Stimulated activated CD8-positive, alpha-beta memory T cell treated with anti-CD3 and anti-CD28 coated beads, Interleukin-12 subunit alpha, Interleukin-12 subunit beta, amount 100 ng/mL, for 1 hour (primary cell): ENCODE measurements at places on chromosomes 4 and X.

GRCh38 chr4:15158406-15159091 is 156.3 kb downstream of the CPEB2 start:
- DNase-seq, result no peak

GRCh38 chrX:55816023-55816422 is 98.5 kb downstream of the RRAGB start:
- no peak for DNase-seq

GRCh38 chr4:87017580-87018342 is 83.0 kb downstream of the AFF1 start:
- no peak for DNase-seq

GRCh38 chrX:72714478-72714916 is 391 bp upstream of the PHKA1 start:
- DNase-seq, result no peak

DNA sequence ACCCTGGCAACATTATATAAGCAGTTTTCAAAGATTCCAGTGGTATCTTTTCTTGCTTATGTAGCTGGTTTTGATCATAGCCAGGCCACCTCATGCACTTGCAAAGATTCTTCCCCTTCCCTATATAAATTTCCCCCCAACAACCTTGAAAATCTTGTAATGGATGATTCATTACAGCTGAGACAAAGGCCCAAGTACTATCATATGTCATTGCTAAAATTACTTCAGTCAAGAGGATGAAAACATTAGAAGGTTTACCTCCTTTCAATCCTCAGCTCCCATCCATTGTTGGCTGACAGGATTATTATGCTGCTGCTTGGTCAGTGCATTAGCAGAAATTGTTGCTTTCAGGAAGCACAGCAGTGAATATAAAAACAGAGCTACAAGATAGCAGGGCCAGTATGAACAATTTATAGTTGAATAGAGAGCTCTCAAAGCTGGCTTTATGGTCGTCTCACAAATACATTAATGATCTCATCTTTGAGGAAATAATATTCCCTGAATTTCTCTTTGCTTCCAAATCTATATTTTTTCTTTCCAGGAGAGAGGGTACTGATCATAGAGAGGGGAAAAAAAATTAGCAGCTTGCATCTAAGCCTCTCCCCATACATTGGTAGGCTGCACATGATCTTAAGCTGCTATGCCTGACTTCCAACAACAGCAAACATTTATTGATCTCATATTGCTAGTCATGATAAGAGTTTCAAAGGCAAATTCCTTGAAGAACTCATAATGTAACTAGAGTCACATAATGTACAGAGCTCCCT is 7.7 kb upstream of the ARHGEF38 start:
- no peak for DNase-seq

- DNase-seq, result no peak
Measured at GRCh38 chr4:57040510-57040909, 61.8 kb downstream of the POLR2B start.

DNA sequence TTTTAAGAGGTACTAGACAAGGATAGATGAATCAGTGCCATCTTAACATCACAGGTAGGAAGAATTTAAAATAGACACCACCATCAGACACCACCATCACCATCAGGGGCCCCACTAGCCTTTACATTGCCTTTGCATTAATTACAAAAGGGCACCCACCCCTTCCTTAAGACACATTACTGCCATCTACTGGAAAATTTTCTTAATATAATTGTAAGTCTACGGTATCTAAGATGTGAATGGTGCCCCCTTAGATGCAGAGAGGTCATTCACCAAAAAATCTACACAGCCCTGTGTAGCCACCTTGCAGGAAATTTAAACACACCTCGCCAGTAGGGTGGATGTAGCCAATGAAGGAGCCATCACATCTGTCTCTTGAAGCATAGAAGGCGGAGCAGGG is 184.1 kb downstream of the MID1IP1 start:
- DNase-seq, result no peak

- no peak for DNase-seq
Measured at GRCh38 chr4:156983366-156983765, 11.8 kb upstream of the PDGFC start.

DNA sequence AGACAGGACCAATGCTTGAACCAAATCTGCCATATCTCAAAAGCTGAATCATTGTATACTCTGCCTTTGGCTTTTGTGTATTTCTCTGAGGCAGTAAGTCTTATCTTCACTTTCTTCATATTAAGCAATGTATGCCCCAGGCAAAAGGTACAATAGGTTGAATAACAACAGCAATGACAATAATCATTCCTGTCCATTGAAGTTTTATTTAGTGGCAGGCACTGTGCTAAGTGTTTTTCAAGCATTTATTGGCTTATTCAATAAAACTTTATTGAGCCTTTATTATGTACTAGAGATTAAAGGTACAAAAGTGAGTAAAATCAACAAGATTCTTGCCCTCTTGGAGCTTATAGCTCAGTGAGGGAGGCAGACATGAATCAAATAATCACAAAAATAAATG is 8.2 kb upstream of the CASK start:
- no peak for DNase-seq

DNA sequence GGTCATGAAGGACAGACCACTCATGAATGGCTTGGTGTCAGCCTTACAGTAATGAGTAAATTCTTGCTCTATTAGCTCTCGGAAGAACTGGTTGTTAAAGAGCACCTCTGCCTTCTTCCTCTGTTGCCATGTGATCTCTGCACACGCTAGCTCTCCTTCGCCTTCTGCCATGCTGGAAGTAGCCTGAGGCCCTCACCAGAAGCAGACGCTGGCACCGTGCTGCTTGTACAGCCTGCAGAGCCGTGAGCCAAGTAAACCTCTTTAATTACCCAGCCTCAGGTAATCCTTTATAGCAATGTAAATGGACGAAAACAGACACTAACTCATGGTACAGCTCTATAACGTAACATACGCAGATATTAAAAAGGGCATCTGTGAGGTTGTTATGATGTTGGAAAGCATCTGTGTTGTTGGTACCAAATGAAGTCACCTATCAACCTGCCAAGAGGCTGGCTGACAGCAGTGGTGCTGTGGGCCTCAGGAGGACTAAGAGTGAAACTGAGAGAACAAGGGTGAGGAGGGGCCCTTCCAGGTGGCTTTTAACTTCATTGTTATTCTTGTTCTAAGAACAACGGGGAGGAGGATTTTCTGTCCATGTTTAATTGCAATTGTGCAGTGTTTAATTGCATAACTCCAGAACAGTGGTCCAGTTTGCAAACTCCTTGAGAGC is 69.2 kb downstream of the CRMP1 start:
- DNase-seq, result no peak

- DNase-seq, result no peak
Measured at GRCh38 chrX:40151211-40152172, 53.7 kb upstream of the BCOR start.

DNA sequence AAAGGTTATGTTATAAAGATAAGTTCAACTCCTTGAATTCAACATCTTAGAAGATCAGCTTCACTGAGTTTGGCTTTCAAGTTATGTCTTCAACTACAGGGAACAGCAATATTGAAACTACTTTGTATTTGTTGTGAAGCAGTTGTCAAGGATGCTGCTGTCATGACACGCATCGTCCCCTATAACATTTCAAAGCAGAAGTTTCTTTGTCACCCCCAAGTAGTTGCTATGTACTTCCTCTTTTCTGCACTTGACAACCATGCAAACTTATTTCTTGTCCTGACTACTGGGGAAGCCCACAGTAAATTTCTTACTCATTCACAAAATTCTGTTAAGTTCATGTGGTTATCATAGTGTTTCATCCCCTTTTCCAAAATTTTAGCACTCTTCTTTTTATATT is 14.3 kb downstream of the ANTXR2 start:
- DNase-seq, result peak; percentile 24

DNA sequence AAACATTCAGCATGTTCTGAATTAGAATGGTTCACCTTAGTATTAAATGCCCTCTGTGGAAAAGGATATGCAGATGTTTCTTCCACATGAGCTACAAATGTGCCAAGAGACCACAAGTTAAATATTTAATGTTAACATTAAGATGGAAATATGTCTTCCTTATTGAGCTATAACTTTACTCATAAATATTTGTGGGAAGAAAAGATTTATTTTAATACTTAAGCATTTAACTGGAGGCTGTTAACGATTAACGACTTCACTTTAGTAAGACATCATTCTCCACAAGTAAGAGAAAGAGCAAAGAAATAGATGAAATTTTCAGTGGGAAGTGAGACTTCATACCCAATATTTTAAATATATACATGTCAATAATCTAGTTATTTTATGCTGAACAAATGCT is 1046.0 kb upstream of the GRID2 start:
- no peak for DNase-seq

GRCh38 chr4:25972984-25973745 is 59.1 kb downstream of the SMIM20 start:
- no peak for DNase-seq

DNA sequence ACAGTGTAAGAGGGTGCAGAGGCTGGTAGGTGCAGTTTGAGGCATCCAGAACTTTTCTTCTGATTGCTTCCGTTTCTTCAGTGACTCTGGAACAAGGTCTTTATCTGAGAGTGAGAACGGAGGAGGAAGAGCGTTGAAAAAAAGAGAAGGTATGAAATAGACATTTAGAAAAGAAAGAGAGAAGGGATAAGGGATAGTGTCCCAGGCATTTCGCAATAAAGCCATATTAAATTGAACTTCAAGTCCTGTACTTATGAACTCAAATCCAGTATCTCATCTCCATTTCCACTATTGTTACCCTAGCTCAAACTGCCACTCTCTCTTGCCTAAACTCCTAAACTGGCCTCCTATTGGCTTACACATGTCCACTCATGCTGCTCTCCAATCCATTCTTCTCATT is 36.7 kb downstream of the NPY2R start:
- DNase-seq, result no peak

GRCh38 chr4:186954509-186954908 is 230.9 kb upstream of the FAT1 start:
- DNase-seq, result no peak

- no peak for DNase-seq
Measured at GRCh38 chrX:137563681-137564651, 2.0 kb upstream of the ZIC3 start.

GRCh38 chr4:135184715-135185114 is 983.1 kb upstream of the PABPC4L start:
- no peak for DNase-seq
